ENCODE measurements at places on chromosomes 2 and 18.

- DNase-seq = no peak
These were observed 49.8 kb upstream of the NAB1 start for GRCh38 chr2:190599073-190599472.

GRCh38 chr2:72198532-72199241 lies 51.0 kb upstream of the CYP26B1 start:
- DNase-seq = no peak

DNA sequence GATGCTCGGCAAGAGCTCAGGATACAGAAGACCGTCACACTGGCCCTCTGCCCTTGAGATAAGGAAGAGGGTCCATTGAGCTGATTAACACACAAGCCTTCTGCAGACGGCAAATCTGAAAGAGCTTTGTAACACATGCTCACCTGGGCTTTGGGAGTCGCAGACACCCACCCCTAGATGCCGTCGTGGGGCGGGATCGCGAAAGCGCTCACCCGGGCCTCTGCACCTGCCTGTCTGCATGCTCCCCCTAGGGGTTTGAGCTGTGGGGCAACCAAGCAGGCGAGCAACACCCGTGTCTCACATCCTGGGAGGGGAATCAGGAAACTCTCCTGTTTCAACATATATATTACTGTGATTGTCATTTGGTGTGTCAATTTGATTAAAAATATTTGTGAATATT lies 99.8 kb upstream of the KCNH7 start:
- DNase-seq = no peak

DNA sequence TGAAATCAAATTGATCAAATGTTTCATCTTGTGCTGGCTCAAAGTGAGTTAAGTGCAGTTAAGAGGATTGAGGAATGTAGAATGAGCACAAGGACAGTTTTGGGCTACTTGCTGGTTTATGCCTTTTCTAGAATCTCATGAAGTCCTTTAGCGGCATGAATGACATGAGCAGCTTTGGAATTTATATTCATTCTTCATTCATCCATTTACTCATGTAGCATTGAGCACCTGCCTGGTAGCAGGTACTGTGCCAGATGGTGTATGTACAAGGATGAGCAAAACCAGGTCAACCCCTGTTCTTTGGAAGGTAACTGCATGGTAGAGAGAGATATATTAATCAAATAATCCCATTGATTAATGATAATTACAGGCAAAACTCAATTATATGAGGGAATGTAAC lies 1.2 kb downstream of the ICOS start:
- DNase-seq = no peak

DNA sequence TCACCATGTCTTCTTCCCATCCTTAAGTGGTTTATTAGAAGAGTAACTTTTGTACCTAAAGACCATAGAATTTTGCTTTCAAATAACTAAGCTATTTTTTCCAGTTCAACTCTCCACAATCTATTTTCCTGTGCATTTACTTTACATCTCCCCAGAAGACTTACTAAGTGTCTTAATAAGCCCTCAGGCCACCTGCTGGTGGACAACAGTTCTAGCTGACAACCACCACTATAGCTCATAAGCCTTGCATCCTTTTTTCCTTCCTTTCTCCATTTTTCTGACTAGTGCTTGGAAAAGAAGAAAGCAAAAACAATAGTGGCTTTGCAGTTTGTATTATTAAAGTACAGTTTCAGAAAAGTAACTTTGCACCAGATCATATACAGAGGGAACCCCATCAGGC lies 149.5 kb upstream of the TMEM200C start:
- no peak for DNase-seq

DNA sequence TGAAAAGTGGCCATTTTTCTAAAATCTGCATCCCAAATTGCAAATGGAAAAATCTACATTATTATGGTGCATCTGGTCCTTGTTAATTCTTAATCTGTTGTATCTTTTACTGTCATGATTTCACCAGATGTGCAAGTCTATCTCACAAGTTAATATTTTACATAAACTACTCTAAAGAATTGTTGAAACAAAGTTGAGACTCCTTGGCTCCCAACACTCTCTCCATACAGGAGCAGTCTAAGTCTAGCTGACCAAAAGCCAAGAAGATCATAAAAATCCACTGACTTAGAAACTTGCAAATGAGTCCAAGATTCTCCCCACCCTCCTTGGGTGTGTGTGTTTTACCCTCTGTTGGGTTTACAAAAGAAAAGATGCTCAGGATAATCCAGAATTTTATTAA lies 85.1 kb downstream of the NCKAP5 start:
- DNase-seq = no peak

DNA sequence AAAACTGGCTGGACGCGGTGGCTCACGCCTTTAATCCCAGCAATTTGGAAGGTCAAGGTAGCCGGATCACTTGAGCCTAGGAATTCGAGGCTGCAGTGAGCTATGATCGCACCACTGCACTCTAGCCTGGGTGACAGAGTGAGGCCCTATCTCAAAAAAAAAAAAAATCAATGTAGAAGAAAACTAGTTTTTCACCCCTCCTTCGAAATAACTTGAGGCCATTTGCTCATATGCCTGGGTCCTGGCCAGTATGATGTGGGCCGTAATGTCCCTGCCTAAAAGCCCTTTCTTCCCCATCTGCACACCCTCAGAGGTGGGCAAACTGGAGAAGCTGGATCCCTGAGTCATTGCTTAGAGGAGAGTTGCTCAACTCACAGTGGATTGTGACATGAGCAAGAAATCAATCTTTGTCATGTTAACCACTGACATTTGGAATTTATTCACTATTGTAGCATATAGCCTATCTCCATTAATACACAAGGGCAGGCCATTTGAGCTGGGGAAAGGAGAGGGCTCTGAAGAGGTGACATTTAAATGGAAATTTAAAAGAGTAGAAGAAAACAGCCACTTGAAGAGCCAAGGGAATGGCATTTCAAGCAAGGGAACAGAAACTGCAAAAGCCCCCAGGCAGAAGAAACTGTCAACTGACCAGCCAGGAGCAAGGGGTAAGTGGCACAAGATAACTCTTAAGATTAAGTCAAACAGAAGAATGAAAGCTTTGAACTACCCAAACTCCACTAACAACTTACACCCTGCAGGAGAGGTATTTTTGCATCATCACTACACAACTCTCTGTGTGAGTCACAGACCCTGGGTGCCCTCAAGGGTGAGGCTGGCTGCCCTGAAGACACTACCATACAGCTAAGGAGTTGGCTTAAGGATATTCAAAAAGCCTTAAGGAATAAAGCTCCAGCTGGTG lies 7.6 kb upstream of the METTL21A start:
- no peak for DNase-seq

- DNase-seq = no peak
These were observed 222.2 kb downstream of the GLI2 start for GRCh38 chr2:120957905-120958304.

DNA sequence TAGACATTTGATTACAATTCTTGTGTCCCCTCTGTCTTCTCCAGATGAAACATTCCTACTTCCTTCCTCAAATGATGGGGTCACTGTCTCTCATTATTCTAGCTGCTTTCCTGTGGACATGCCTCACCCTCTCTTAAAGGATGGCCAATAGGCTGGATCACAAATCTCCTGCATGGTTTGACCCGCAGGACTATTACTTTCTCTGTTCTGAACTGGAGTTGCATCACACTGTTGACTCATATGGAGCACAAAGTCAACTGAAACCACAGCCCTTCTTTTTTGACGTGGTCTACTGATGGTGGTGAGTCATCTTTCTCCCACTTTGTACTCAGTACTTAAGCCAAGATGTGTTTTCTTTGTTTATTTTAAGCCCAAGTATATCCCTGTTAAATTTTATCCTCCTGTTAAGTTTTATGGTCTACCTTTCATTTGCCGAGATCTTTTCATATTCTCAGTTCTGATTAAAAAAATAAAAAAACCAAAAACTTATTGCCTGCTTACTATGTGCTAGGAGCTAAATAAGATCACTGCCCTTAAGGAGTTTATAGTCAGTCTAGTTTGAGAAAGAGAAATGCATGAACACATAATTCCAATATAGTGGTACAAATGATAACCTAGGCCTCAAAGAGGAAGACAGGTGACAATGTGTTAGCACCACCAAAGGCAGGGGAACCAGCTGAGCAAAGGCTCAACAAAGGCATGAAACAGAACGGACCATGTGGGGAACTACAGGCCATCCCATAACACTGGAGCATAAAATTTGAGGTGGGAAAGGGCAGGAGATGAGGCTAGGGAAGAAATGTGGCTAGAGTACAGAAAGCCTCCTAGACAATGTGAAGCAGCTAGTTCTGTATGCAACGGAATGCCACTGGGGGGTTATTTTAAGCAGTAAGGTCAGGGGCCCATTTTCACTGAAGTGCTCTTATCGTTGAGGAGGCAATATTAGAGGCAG lies 67.6 kb upstream of the ZFP36L2 start:
- DNase-seq = no peak

- DNase-seq = no peak
These were observed 40.3 kb downstream of the SOWAHC start for GRCh38 chr2:109654326-109655050.

DNA sequence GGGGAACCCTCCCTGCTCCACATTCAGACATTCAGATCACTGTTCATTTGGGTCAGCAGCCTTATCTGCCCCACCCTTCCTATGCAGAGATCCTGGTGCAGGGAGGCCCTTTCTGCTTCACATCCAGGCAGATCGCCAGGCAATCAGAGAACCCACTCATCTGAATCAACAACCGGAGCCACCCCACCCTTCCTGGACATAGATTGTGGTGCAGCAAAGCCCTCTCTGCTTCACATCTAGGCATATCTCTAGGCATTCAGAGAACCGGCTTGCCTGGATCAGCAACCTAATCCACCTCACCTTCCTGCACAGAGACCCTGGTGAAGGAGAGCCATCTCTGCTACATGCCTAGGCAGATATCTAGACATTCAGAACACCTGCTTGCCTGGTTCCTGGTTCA lies 184.5 kb upstream of the CNTNAP5 start:
- no peak for DNase-seq

- DNase-seq = no peak
These were observed 1545.5 kb upstream of the DDX18 start for GRCh38 chr2:116269040-116269439.

DNA sequence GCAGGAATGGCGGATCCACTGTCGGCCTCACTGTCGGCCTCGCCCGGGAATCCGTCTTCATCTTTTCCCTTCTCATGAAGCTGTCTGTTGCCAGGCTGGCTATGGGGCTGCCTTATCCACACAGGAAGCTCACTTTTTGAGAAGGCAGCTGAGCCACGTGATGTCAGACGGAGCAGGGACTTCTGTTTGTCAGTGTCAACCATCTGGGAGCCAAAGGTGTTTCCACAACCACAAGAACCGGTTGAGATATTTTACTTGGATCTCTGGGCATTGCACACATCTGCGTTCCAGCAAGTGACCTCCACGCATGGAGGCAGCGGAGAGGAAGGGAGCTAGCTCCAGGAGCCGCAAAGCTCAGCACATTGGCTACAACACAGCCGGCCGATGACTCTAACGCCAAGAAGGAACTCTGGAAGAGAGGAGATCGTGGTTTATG lies 27.4 kb upstream of the TAF1B start:
- no peak for DNase-seq

- no peak for DNase-seq
These were observed 22.8 kb downstream of the GLI2 start for GRCh38 chr2:120758181-120759144.

DNA sequence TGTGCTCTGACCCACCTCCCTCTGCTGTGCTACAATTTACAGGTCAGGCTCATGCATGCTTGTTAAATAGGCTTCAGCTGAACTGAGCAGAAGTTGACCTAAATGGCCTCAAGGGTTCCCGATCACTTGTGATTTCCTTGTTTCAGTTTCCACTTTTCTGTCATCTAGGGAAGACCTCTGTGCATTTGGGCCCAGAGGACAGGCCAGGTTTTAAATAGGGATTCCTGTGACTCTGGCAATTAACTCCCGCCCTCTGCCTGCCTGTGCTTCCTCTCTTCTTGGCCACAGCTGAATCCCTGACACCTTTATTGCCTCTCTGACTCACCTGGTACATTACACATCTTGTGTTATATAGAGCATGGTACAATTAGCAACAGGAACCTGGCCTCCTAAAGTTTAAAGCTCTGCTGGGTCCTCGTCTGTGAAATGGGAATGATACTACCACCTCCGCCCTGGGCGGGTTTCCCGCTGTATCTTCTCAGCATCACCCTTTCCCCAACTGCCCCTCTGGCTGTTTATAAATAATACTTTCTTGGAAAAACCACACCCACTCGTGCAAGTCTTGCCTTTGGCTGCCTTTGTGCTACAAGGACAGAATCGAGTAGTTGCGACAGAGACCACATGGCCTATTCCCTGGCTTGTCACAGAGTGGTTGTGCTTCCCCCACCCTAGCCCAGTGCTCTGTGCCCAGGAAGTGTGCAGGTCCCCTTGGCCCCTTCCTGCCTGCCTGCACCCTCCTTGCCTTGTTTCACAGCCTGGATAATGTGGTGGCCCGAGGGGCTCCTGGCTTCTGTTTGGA lies 7.9 kb downstream of the CABLES1 start:
- DNase-seq = no peak

Data from stimulated activated naive CD4-positive, alpha-beta T cell (primary cell).